Myocyte (in vitro differentiated cells): ENCODE measurements at places on chromosomes 4 and X. TPM values are rescaled to one million over a fixed set of nuclear protein-coding genes. Genes with fewer than 3 reads are reported as not detected.

NEUROG2 gene
- total RNA-seq: 0.40 TPM in 1 of 2 replicates, not detected in the other

BMX gene
- not detected in 2 replicates for total RNA-seq

PABPC1L2B gene
- total RNA-seq: not detected in 2 replicates

ANTXR2 gene
- 155 and 187 TPM in 2 replicates for total RNA-seq

MAGEE2 gene
- not detected in 2 replicates for total RNA-seq

PCDH11X gene
- total RNA-seq: not detected in 2 replicates

ASB5 gene
- total RNA-seq: 1,422 and 1,483 TPM in 2 replicates

TRIM75 gene
- total RNA-seq: not detected in 2 replicates

LRIT3 gene
- 0.03 TPM in 1 of 2 replicates, not detected in the other for total RNA-seq

POU3F4 gene
- not detected in 2 replicates for total RNA-seq

CXCL10 gene
- total RNA-seq: not detected in 2 replicates

TMEM128 gene
- 16.9 and 18.5 TPM in 2 replicates for total RNA-seq

SMIM31 gene
- not detected in 2 replicates for total RNA-seq

LINC00632 gene
- total RNA-seq: 11.6 and 18.6 TPM in 2 replicates

KLKB1 gene
- total RNA-seq: 0.42 TPM in 1 of 2 replicates, not detected in the other

PGRMC2 gene
- total RNA-seq: 16.7 and 19.6 TPM in 2 replicates

EDA2R gene
- 34.5 and 37.7 TPM in 2 replicates for total RNA-seq

DTHD1 gene
- not detected in 2 replicates for total RNA-seq

KLHL13 gene
- 0.05 and 0.11 TPM in 2 replicates for total RNA-seq

NSG1 gene
- 0.27 TPM in 1 of 2 replicates, not detected in the other for total RNA-seq
